ENCODE measurements at places on chromosomes 5 and 9. TPM values are rescaled to one million over a fixed set of nuclear protein-coding genes. Genes with fewer than 3 reads are reported as not detected.

C9orf50 gene
- total RNA-seq: not detected

CYSRT1 gene
- total RNA-seq: 1.3 TPM

FOXD4 gene
- total RNA-seq: 0.31 TPM

SPATA31D4 gene
- not detected for total RNA-seq

GARIN3 gene
- not detected for total RNA-seq

DAB2IP gene
- total RNA-seq: 41.4 TPM

IL5 gene
- total RNA-seq: not detected

GAS1 gene
- total RNA-seq: 5.1 TPM

SPACA9 gene
- 3.9 TPM for total RNA-seq

NACC2 gene
- total RNA-seq: 31.3 TPM

GRCh38 chr5:106019261-106019660 is 1651.5 kb downstream of the EFNA5 start:
- H3K36me3 ChIP-seq: no peaks in the 10 kb centered on the region
- H3K4me1 ChIP-seq: peaks cover 2% of the 10 kb centered on the region
- H3K4me3 ChIP-seq: no peak overlapping the region

DNA sequence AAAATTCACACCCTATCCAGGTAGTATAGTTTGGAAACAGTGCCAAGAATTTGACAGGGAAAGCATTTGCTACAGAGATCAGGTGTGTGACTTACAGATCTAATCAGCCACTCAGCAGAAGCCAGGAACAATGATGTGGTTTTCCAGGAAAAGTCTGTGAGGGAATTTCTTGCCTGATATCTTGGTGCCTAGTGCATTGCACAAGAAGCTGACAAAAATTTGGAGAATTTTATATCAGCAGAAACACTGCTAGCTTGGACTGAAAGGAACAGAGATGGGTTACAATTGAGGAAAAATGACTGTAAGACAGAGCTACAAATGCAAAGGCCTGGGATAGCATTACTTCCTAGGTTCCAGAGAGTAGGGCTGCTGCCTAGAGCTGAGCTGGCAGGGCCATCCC is 658.1 kb upstream of the CHD1 start:
- H3K27me3 ChIP-seq: no peaks in the 10 kb centered on the region
- H3K27ac ChIP-seq: no peak overlapping the region
- no peak overlapping the region for H3K4me3 ChIP-seq
- no peak for DNase-seq

DNA sequence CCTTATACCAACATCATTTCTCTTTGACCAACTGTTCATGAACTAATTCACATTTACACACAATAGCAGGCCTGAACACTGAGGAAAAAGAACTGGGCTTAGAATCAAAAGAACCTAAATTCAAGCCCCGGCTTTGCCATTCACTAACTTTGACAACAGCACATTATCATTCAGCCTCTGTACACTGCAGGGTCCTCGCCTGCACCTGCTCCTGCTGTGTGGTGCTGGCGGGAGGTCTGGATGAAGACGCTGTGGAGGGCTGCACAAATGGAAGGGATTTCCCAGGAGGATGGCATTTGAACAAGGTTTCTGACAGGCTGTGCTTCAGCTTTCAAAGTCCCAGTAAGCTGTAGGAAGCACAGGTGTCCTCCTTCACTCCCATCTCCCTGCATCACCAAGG is 151.2 kb downstream of the ZDHHC21 start:
- no peaks in the 10 kb centered on the region for H3K27me3 ChIP-seq
- no peak overlapping the region for H3K27ac ChIP-seq
- no peaks in the 10 kb centered on the region for H3K36me3 ChIP-seq
- no peak overlapping the region for H3K4me3 ChIP-seq

- H3K4me1 ChIP-seq: no peaks in the 10 kb centered on the region
- H3K36me3 ChIP-seq: no peaks in the 10 kb centered on the region
- H3K27ac ChIP-seq: no peak overlapping the region
- no peak overlapping the region for H3K4me3 ChIP-seq
- DNase-seq: peak; percentile 25
- H3K27me3 ChIP-seq: no peaks in the 10 kb centered on the region
Observed at GRCh38 chr5:43572357-43572756, 15.5 kb upstream of the PAIP1 start.

DNA sequence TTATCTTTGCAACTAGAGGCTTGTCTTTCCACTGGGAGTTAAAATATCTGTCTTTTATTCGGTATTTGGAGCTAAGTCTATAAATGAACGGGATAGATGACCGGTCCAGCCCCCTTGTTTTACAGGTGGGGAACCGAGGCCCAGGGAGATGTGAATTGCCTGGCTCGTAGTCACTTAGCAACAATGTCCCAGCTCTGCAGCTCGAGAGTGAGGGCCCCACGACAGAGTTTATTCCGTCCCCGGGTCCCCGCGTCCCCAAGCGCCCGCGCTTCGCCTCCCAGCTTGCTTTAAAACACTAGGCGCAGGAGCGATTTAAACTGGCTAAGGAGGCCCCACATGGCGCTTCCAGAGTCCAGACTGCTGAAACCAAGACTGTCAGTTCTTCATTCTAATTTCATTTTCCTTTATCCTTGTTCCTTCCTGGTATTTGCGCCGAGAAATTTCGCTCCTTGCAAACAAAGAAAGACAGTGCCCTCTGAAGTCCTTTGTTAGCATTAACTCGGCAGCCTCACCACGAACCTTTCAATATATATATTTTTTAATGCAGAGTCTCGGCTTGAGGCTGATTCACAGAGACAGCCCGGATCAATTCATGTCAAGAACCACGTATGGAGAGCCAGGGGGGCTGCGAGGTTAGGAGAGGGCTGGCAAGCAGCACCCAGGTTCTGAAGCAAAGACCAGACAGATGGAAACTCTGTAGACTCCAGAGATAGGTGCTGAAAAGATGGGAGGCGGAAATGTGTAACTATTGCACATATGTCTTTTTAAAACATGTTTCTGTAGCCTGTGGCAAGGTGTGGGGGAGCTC is 1.4 kb upstream of the ENC1 start:
- no peaks in the 10 kb centered on the region for H3K27me3 ChIP-seq
- peak overlapping the region; percentile 90 for H3K27ac ChIP-seq
- H3K36me3 ChIP-seq: peaks cover 5% of the 10 kb centered on the region
- peak; percentile 75 for DNase-seq

- peaks cover 3% of the 10 kb centered on the region for H3K27me3 ChIP-seq
- peak; percentile 41 for DNase-seq
- no peak overlapping the region for H3K4me3 ChIP-seq
- no peak overlapping the region for H3K27ac ChIP-seq
- peaks cover 13% of the 10 kb centered on the region for H3K4me1 ChIP-seq
- no peaks in the 10 kb centered on the region for H3K36me3 ChIP-seq
Observed at GRCh38 chr5:150291388-150292385, 2.1 kb upstream of the CAMK2A start.

DNA sequence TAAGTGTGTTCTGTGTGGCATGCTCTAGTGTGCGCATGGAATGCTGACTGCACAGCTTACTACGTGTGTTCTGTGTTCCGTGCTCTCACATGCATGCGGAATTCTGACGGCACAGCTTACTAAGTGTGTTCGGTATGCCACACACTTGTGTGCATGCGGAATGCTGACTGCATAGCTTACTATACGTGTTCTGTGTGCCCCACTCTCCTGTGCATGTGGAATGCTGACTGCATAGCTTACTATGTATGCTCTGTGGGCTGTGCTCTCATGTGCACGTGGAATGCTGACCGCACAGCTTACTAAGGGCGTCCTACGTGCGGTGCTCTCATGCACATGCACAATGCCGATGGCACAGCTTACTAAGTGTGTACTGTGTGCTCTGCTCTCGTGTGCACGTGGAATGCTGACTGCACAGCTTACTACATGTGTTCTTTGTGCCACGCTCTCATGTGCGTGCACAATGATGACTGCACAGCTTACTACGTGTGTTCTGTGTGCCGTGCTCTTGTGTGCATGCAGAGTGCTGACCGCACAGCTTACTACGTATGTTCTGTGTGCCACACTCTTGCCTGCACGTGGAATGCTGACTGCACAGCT is 548.9 kb downstream of the IRX1 start:
- no peaks in the 10 kb centered on the region for H3K36me3 ChIP-seq
- no peak overlapping the region for H3K4me3 ChIP-seq
- H3K4me1 ChIP-seq: no peaks in the 10 kb centered on the region

- H3K36me3 ChIP-seq: no peaks in the 10 kb centered on the region
- no peaks in the 10 kb centered on the region for H3K27me3 ChIP-seq
- peak overlapping the region; percentile 30 for H3K4me3 ChIP-seq
- peaks cover 54% of the 10 kb centered on the region for H3K4me1 ChIP-seq
- peak; percentile 72 for DNase-seq
- H3K27ac ChIP-seq: peak overlapping the region; percentile 69
Observed at GRCh38 chr5:124655251-124655917, 91.1 kb downstream of the ZNF608 start.

- no peak for DNase-seq
- H3K27ac ChIP-seq: no peak overlapping the region
- no peaks in the 10 kb centered on the region for H3K36me3 ChIP-seq
Observed at GRCh38 chr5:179302499-179303185, 42.6 kb downstream of the ADAMTS2 start.

GRCh38 chr5:56463944-56464571 is 230.9 kb upstream of the ANKRD55 start:
- no peak overlapping the region for H3K27ac ChIP-seq
- H3K36me3 ChIP-seq: no peaks in the 10 kb centered on the region
- DNase-seq: no peak

- no peak overlapping the region for H3K4me3 ChIP-seq
- peaks cover 2% of the 10 kb centered on the region for H3K36me3 ChIP-seq
- no peaks in the 10 kb centered on the region for H3K4me1 ChIP-seq
- no peak overlapping the region for H3K27ac ChIP-seq
- H3K27me3 ChIP-seq: peaks cover 2% of the 10 kb centered on the region
Observed at GRCh38 chr9:137371521-137371941, 51.4 kb downstream of the EXD3 start.

DNA sequence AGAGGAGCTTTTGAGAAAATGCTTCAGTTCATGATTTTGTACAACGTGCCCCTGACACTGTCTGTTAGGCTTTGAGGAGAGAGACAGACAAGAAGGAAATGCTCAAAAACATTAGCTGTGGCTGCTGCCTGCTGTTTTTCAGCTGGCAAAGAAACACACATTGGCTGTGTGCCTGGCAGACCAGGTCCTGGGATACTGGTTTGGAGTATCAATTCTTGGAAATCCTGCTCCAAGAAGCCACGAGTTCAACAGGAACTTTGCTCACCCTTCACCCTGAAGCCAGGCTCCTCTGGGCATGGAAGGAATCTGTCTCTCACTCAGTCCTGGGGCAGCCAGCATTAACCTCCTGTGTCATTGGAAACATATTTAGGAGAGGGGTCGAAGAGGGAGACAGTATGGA is 245.5 kb downstream of the AUH start:
- no peak overlapping the region for H3K27ac ChIP-seq
- H3K4me3 ChIP-seq: no peak overlapping the region
- H3K27me3 ChIP-seq: peaks cover 3% of the 10 kb centered on the region
- peaks cover 23% of the 10 kb centered on the region for H3K4me1 ChIP-seq
- no peak for DNase-seq

- no peaks in the 10 kb centered on the region for H3K27me3 ChIP-seq
- H3K27ac ChIP-seq: peak overlapping the region; percentile 90
- H3K4me1 ChIP-seq: peaks cover 13% of the 10 kb centered on the region
- H3K4me3 ChIP-seq: no peak overlapping the region
- H3K36me3 ChIP-seq: no peaks in the 10 kb centered on the region
Observed at GRCh38 chr5:57692582-57693487, 210.2 kb upstream of the ACTBL2 start.

DNA sequence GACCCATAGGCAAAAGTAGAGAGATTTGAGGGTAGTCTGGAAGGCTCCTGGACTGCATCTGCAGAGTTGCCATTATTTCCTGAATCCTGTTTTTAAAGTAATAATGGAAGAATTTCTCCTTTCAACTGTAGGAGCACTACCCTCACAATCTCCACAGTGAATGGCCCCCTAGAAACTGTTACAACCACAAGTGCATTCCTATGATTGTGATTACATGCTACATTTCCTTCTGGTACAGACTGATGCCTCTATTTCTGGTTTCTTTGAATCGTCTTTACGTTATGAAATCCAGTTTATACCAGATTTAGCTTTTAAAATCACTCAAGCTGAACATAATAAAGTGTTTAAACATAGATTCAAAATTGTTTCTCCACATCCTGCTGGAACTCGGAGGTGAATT is 49.4 kb downstream of the FRMPD1 start:
- H3K4me1 ChIP-seq: no peaks in the 10 kb centered on the region
- H3K27ac ChIP-seq: no peak overlapping the region
- no peak overlapping the region for H3K4me3 ChIP-seq
- no peaks in the 10 kb centered on the region for H3K36me3 ChIP-seq
- DNase-seq: no peak

DNA sequence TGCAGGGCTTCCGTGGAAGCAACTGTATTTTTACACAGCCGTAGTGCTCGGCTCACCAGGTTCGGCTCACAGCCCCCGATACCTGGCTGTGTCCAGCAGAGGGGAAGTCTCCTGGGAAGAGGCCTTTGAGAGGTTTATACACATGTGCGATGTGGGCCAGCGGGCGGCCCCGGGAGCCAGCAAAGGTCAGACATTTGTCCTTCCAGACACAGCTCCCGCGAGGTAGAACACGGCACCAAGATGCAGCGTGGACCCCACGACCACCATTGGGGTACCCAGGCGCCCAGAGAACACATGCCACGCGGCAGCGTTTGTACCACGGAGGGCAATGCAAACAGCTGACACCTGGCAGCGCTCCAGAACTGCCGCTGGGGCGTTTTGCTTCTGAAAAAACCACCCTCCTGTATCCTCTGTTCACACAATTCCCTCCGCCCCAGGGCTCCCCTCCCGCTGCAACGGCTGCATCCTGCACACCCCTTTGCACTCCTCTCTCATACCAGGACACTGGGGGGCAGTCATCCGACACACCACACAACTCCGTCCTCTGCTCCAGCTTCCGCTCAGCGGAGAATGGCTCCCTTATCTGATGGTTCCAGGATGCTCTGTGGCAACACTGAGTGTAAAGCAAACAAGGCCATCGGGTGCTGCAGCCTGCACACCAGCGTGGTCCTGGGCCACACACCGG is 235.3 kb downstream of the SYK start:
- peak; percentile 80 for DNase-seq
- H3K4me1 ChIP-seq: peaks cover 17% of the 10 kb centered on the region
- no peak overlapping the region for H3K4me3 ChIP-seq
- peaks cover 3% of the 10 kb centered on the region for H3K27me3 ChIP-seq
- no peaks in the 10 kb centered on the region for H3K36me3 ChIP-seq
- H3K27ac ChIP-seq: peak overlapping the region; percentile 70

DNA sequence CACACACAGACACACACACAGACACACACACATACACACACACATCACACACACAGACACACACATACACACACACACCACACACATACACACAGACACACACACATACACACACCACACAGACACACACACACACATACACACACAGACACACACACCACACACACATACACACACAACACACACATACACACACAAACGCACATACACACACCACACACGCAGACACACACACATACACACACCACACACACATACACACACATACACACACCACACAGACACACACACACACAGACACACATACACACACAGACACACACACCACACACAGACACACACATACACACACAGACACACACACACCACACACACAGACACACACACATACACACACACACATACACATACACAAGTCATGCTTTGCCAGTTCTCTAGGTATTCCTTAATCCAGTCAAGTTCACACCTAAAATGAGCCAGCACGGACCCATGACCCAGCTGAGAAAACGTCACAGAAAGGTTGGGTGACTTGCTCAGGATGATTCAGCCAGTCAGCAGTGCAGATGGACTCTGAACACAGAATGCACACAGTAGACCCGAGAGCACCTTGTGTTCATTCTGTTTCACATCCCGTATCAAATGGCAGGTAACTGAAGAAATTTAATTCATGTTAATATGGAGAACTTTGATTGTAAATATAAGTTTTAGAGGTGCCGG is 746.4 kb downstream of the MTRR start:
- no peak overlapping the region for H3K4me3 ChIP-seq
- no peaks in the 10 kb centered on the region for H3K36me3 ChIP-seq
- DNase-seq: no peak
- no peak overlapping the region for H3K27ac ChIP-seq
